ENCODE measurements at places on chromosomes 6 and 20. TPM values are rescaled to one million over a fixed set of nuclear protein-coding genes. Genes with fewer than 3 reads are reported as not detected.

Gene PRICKLE4
- 0.42 TPM for total RNA-seq

DNA sequence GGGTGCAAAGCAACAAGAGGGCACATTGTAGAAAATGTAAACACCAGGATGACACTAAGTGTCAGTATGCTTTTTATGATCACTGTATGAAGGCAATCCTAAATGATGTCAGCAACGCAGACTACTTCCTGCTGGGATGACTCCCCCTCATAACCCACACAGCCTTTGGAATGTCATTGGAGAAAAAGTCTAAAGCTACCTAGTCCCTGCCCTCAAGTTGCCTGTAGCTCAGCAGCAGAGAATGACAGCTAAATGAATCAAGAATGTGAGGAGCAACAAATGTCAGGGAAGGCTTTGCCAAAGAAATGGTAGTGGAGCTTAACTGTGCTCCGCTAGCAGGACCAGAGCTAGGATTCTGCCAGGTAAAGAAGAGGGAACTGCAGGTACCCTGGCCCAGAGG lies 555.6 kb downstream of the CD83 start:
- peak; percentile 25 for DNase-seq

Gene PGBD1
- total RNA-seq, result 6.0 TPM

Gene HTR1B
- total RNA-seq, result 1.6 TPM

Gene CCN6
- total RNA-seq, result 0.11 TPM

Gene ARMC2
- 3.0 TPM for total RNA-seq

DNA sequence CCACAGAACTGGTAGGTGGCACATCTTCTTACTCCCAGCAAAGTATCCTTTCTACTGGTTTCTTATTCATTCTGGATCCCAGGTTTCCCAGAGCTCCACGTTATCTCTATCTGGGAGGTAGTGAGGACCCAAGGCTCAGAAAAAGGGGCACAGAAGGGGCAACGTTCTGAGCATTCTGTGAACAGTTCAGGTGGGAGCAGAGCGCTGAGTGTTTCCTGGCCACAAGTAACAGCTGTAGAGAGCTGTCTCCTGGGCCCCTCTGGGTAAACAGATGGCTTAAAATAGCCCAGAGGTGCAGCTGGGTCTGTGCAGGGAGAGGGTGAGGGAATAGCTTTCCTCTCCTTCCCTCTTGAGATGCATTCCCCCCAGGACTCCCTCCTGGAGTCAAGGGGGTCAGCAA lies 2.1 kb downstream of the APOBEC2 start:
- no peak for DNase-seq

DNA sequence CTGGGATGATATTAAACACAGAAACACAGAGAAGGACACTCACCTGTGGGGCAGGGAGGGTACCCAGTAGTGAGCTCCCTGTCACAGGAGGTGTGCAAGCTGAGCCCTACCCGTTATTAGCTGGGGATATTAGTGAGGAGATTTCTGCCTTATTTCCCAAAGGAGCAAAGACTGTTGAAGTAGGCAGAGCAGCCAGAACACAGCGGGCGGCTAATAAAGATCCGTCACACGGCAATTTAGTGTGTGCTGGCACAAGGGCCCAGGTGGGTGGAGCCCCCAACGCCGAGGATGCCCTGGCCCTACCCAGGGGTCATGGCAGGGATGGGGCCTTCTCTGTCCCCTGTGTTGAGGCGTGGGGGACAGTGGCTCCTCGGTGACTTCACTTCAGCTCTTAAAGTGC lies 8.3 kb downstream of the VSTM2L start:
- no peak for DNase-seq

GRCh38 chr6:71402096-71402495 lies 113.5 kb downstream of the OGFRL1 start:
- no peak for DNase-seq

DNA sequence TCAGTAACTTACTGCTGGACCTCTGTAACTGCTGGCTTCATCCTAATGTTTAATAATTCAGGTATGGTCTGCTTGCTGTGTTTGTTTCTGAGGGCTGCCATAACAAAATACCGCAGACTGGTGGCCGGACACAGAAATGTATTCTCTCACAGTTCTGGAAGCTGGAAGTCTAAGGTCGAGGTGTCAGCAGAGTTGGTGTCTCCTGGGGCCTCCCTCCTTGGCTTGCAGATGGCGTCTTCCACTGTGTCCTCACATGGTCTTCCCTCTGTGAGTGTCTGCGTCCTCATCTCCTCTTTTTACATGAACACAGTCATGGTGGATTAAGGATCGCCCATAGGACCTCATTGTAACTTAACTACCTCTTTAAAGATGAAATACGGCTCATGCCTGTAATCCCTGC lies 389.7 kb upstream of the JARID2 start:
- no peak for DNase-seq

- DNase-seq, result no peak
These were observed 108.7 kb downstream of the FYN start for GRCh38 chr6:111764238-111765175.

- no peak for DNase-seq
These were observed 327.0 kb downstream of the BMP2 start for GRCh38 chr20:7094438-7094997.

All from foreskin keratinocyte (primary cell).